ENCODE measurements at places on chromosomes 16 and 17.
A peak's percentile ranks its signal among the peaks of the same experiment; 100 is the strongest.

GRCh38 chr17:60534010-60534555 lies 8.0 kb upstream of the APPBP2 start:
- DNase-seq = no peak

DNA sequence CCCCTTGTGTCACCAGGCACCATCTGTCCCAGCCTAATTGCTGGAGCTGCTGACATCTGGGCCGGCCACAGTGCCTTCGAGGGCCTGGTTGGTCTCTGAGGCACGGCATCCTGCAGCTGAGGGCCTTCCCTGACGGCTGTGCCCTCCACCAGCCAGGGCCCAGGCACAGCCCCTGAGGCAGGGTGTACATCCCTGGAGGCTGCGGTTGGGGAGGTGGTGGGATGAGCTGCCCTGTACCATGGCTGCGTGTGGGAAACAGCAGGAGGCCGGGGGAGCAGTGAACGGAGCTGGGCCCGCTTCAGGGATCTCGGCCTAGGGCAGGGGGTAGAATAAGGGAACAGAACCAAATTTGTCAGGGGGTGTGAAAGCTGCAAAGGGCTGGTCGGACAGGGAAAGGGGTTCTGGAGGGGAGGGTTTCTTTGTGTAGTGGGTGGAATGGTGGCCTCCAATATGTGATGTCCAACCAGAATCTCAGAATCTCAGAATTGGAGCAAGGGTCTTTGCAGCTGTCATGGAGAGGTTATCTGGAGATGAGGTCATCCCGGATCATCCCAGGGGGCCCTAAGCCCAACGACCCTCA lies 10.0 kb upstream of the SLC38A10 start:
- peak; percentile 50 for DNase-seq

DNA sequence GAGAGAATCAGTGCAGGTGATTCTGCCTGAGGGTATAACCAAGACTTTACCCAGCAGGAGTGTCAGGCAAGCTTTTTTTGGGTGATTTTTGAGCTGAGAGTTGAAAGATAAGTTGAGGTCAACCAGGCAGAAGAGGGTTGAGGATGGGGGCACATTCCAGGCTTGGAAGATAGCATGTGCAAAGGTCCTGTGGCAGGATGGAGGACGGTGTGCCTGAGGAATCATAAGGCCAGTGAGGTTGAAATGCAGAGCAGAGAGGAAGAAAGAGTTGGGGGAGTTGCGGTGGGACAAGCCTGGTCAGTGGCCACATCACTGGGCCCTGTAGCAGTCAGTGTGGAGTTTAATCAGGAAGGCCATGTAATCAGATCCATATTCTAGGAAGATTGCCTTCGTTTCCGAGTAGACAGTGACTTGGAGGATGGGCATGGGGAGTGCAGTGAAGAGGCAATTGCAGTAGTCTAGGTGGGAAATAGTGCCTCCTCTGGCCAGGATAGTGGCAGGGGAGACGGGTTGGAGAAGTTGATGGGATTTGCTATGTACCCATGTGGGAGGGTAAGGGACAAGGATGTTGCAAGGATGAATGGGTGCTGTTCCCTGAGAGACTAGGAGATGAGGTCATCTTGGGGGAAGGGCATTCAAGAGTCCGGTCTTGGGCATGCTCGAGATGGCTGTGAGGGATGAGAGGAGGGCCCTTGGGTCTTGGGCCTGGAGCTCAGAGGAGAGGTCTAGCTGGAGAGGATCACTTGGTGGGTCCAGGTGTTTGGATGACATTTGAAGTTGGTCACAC lies 3.9 kb downstream of the PLEKHG4 start:
- no peak for DNase-seq

GRCh38 chr17:77670173-77670572 lies 288.3 kb upstream of the TNRC6C start:
- no peak for DNase-seq

GRCh38 chr17:50062293-50063243 lies 6.7 kb downstream of the ITGA3 start:
- DNase-seq = peak; percentile 33

GRCh38 chr16:68866933-68867332 lies 23.6 kb downstream of the TANGO6 start:
- no peak for DNase-seq

- DNase-seq = no peak
These were observed 11.4 kb downstream of the C16orf95 start for GRCh38 chr16:87305505-87306391.

GRCh38 chr17:75625813-75626486 lies 7.3 kb upstream of the SMIM5 start:
- DNase-seq = no peak

DNA sequence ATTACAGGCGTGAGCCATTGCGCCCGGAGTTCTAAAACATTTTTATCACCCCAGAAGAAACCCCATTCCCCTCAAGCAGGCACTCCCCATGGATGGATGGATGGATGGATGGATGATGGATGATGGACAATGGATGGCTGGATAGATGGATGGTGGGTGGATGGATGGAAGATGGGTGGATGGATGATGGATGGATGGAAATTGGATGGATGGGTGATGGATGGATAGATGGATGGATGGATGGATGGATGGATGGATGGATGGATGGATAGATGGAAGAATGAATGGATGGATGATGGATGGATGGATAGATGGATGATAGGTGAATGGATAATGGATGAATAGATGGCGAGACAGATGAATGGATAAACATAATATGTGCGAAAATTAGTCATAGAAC lies 16.5 kb downstream of the PLA2G10 start:
- DNase-seq = no peak

GRCh38 chr16:24116046-24116776 lies 139.9 kb upstream of the CACNG3 start:
- DNase-seq = no peak

GRCh38 chr17:80704381-80704819 lies 159.8 kb downstream of the RPTOR start:
- no peak for DNase-seq

DNA sequence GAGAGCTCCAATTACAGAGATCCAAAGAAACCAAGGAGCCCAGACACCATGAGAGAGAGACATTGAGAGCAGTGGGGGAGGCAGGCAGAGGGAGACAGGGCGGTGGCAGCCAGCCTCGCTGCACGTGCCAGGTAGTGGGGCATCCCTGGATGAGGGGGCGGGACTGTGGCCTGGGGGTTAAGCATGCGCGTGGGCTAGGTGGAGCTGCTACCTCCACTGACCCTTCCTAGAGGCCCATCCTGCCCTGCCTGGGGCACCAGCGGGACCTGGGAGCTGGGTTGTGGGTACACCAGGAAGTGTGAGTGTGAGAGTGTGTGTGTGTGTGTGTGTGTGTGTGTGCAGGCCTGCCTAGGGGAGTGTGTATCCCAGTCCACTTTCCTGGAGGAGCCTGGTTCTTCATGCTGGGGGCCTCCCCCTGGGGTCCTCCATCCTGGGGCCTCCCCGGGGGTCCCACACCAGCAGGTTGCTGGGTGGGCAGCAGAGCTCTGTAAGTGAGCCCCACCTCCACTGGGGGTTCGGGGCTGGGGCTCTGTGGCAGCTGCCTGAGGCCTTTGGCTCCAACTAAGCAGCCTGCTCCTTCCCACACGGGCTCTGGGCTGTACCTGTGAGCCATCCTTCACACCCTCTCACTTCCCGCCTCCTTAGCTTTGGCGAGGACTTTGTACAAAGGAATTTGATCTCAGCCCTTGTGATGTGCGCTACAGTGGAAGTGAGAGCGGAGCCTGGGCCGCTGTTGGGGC lies 127.4 kb downstream of the IRF8 start:
- no peak for DNase-seq

DNA sequence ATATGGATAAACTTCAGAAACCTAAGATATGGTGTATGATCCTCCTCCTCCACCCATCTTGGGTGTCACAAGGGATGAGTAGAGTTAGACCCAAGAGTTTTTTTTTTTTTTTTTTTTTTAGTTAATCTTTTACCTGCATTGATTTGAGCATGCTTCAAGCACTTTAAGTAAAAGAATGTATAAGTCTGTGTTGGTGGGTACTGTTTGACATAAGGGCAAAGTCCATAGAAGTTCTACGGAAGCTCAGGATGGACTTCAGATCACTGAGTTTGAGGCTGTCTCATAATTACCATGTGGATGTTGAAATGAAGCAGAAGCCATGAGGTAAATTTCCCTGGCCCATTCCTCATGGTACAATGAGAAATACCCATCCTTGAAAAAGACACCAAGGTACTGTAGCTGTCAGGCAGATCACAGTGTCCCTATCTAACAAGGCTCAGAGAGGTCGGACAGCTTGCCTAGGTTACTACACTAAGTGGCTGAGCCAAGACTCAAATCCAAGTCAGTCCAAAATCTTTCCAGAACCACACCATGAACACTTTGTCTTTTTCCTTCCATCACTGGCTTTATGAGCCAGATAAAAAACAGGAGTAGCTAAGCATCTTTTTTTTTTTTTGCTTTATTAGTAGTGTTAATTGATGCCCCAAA lies 962.8 kb downstream of the CDH11 start:
- no peak for DNase-seq

GRCh38 chr16:89145406-89146161 lies 26.0 kb upstream of the CDH15 start:
- no peak for DNase-seq

GRCh38 chr16:8474587-8474986 lies 115.7 kb downstream of the TMEM114 start:
- no peak for DNase-seq

GRCh38 chr17:63809970-63810369 lies 17.3 kb upstream of the PSMC5 start:
- DNase-seq = no peak

DNA sequence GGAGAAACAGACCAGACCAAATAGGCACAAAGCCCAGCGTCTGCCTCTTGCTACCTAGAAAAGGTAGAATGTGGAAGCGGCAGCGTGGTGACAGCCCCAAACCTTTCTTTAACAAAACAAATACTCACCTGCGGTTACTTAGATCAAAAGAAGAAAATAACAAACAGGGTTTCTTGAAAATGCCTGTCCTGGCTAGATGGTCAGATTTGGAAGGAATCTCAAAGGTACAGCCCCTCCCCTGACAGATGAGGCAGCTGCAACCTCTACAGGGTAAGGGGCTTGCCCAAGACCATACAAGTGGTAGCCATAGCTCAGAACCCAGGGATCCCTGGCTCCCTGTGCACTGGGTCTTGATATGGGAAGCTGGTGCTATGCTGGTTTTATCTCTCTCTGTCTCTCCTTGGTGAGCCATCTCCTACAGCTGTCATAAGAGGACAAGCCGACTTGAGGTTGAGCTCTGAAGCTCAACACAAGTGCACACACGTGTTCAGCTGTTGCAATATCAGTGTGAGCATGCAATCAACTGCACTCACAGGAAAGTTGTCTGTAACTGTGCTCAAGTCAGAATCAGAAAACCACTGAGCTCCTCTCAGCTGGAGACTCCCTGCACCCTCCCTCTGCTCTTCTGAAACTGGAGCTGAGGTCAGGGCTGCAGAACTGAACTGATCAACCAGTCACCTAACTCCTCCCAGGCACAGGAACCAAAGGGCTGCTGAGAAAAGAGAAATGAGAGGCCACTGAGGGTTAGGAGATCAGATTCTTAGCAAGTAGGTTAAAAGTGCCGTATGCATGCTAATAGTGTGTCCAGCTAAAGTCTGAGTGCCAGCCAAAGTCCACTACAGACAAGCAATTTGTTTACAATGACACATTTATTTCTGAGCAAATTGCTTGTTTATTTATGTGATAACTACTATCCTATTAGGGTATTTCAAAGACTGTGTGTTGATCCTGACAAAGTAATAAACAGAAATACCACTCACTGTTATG lies 6.1 kb upstream of the RNF157 start:
- DNase-seq = no peak

- no peak for DNase-seq
These were observed 34.0 kb downstream of the ZNF207 start for GRCh38 chr17:32383926-32384434.

DNA sequence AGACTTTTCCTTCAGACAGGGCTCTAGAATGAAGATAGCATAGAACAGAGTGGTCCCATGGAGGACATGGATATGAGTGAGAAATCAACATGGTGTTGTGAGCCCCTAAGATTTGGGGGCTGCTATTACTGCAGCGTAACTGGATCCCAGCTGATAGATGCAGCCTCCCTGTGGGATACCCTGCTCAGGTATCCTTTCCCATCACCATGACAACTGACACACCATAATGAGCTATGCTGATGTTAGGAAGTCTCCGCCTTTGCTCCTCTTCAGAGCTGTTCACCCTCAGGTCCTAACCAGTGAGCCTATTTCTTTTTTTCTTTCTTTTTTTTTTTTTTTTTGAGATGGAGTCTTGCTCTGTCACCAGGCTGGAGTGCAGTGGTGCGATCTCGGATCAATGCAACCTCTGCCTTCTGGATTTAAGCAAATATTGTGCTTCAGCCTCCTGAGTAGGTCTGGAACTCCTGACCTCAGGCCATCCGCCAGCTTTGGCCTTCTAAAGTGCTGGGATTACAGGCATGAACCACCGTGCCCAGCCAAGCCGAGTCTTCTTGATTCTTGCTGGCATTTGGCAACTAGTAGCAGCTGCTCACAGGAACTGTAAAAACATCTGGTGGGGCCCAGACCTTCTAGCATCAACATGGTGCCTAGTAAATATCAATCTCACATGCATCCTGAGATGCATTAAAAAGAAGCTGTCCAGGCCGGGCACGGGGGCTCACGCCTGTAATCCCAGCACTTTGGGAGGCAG lies 17.1 kb downstream of the STX4 start:
- no peak for DNase-seq

GRCh38 chr17:17855976-17856375 lies 19.2 kb upstream of the SREBF1 start:
- no peak for DNase-seq

- no peak for DNase-seq
These were observed 42.2 kb downstream of the ACTG1 start for GRCh38 chr17:81470270-81470943.

- DNase-seq = no peak
These were observed 63.9 kb downstream of the SHISA9 start for GRCh38 chr16:12965274-12965804.

DNA sequence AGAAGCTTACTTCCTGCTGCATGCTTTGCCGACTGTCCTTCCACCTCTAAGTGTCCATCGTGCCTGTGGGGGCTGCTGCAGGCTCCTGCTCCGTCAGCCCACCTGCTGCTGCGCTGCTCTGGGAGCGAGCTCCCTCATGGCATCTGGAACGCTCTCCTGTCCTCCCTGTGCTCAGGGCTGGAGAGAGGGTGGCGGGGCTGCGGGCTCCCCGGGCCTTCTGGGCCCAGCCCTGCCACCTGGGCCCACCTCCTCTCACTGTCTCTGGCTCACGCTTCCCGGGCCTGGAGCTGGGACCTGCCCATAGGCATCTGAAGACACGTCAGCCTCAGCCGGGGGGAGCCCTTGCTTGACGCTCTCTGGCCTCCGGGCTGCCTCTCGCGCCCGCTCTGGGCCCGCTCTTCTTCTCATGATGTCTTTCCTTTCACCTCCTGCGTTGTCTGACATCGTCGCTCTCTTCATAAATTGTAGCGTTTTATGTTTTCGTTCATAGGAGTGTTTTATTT lies 27.0 kb downstream of the NME3 start:
- no peak for DNase-seq

- no peak for DNase-seq
These were observed 93.1 kb downstream of the XYLT1 start for GRCh38 chr16:17377360-17378324.

GRCh38 chr17:69949496-69949895 lies 125.5 kb upstream of the KCNJ16 start:
- DNase-seq = no peak

DNA sequence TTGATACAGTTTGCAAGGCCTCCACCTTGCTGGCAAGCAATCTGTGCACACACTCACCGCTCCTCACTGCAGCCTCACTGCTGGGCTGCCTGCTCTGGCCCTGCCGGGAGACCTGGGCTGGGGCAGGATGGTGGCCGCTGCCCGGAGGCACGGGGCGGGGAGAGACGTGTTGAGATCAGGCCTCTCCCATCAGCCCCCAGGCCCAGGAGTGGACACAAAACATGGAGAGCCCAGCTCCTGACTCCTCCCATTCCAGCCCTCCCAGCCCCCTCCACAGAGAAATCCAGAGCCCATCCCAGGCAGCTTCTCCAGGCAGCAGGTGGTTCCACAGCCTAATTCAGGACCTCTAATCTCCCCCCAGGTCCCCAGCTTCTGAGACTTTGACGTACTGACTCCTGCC lies 23.1 kb upstream of the RPL38 start:
- no peak for DNase-seq
